ENCODE measurements at places on chromosomes 11 and 22.

GRCh38 chr22:45318558-45319323 lies 9.0 kb downstream of the FAM118A start:
- no peak for DNase-seq

DNA sequence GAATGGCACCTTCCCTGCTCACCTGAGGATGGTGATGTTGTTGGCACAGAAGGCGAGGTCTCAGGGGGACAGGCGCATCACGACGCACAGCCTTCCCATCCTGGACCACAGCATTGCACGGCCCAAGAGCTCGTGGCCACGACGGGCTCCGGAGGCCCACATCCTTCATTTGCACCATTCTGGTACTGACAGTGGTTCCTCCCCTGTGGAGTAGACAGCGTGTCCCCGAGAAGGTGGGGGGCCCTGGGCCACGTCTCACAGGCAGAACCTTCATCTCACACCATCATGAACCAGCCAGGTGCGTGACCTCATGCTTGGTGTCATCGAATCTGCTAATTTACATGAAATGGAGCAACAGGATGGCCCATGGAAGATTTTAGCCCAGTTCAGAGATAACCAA lies 180.0 kb downstream of the CTTN start:
- no peak for DNase-seq

DNA sequence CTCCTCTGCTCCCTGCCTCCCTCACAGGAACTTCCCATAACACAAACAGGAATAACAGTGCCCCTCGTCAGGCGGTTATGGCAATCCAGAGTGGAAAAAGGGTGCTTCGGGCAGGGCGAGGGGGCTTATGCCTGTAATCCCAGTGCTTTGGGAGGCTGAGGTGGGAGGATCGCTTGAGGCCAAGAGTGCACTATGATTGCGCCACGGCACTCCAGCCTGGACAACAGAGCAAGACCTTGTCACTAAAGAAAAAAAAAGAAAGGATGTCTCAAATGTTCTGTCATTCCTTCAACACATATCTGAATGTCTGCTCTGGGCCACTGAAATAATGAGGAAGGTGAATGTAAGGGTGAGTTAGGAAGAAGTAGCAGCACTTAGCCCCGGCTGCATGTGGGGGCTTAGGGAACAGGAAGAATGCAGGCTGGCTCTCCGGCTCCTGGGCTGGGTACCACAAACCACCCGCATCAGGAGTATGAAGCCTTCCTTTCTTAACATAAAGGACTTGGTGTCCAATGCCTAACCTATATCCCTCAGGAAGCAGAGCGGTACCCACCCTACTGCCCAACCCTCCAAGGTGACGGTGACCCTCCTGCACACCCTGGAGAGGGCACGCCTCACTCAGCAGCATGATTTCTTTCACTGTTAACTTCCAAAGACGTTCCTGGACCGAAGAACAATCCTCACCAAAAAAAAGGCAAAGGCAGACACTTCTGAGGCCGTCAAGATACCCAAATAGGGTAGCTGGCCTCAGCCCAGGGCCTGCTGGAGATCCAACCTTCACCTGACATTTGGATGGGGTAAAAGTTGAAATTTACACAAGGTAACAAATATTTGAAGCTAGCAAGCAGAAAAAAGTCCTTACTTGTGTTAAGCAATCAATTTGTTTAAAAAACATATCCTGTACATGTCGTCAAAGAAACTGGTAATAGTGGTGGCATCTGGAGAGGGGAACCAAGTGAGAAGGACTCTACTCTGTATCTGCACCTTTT lies 3.8 kb downstream of the CPT1A start:
- no peak for DNase-seq

DNA sequence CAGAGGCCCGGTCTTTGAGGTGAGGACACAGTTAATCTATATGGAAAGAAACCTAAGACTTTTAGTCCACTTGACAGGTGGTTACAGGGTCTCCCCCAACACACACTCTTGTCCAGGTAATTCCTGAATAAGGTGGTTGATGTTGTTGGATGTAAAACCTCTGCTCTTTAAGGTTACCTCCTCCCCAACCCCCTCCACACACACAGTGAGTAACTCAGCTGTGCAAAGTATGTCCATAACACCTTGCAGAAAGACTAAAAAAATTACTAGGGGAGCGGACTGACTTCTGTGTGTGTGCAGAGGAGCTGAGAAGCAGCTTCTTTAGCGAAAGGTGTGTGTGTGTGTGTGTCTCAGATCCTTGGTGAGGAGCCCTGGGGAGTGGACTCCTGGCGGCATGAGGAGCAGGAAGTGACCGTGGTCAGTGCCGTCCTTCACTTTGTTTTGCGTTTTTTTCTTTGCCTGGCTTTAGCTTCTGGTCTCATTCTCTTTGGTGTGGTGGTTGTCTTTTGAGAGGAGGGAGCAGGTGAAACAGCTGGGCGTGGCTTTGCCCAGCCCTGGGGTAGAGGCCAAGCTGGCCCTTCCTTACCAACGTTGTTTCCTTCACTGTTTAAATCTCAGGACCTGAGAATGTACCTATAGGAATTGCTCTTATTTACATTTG lies 1.7 kb downstream of the ZBED4 start:
- DNase-seq: no peak

DNA sequence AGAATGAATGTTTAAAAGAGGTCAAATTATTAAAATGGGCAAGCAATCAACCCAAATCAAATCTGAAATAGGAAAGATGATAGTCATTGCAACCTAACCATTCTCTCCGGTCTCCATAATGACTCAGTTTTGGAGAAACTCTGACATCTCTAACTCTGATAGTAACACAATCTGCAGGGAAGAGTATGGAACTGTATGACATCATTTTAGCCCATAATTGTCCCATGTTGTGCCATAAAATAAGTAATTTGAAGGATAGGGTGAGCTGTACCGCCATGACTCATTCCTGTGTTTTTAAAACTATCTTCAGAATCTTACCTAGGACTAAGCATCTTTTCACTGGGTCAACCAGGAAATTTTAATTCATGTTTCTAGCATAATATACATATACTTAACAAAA lies 350.8 kb downstream of the DLG2 start:
- DNase-seq: no peak

- no peak for DNase-seq
These were observed 58.4 kb upstream of the RCN1 start for GRCh38 chr11:32032478-32032877.

- DNase-seq: no peak
These were observed 10.0 kb downstream of the RIBC2 start for GRCh38 chr22:45423524-45423923.

DNA sequence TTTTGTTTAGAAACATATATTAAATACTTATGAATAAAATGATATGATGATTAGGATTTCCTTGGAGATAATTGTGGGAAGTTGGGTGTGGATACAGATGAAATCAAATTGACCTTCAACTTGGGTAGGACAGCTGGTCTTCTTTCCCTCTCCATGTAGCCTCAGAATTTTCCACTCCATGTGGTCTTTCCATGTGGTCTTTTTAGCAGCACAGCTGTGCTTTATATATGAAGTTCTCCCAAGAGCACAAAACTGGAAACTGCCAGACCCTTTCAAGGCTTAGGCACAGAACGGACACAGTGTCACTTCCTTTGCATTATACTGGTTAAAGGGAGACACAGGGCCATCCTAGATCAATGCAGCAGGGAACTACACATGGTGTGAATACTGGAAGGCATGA lies 28.6 kb downstream of the FAM76B start:
- no peak for DNase-seq

DNA sequence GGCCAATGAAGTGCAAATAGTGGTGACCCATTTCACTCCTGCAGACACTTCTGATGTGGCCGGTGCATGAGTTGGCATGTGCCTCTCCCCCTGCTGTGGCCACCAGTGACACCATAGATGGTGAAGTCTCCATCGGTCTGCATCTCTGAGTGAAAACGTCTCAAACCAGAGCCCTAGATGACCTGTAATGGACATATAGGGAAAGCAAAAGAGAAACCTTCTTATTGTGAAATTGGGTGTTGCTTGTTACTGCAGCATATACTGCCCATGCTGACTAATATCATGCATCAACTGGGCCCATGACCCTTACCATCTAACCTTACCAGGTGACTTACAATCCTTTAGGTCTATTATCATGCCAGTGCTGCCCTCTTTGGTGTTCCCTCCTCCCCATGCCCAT lies 11.7 kb upstream of the VPS37C start:
- no peak for DNase-seq

DNA sequence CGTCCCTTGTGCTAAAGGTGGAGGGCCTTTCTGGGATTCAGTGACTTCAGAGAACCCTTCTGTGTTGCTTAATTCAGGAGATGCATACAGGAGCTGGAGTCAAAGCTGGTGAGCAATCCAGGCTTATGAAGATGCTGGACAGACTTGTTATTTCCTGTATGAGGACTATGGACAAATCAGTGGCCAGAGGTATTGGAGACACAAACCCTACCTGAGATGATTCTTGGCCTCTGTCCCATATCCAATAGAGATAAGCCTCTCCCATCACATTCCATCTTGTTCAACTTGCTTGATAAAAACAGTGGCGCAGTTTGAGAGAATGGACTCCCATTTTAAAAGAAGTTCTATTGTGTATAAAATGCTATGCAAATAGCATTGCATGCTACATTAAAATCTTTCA lies at the start of gene MRGPRX1:
TSS of gene MRGPRX1 (minus strand) at position 101 of the 400 bp plus-strand sequence. CDS start 4,630 bp downstream, outside the sequence.
- DNase-seq: no peak

DNA sequence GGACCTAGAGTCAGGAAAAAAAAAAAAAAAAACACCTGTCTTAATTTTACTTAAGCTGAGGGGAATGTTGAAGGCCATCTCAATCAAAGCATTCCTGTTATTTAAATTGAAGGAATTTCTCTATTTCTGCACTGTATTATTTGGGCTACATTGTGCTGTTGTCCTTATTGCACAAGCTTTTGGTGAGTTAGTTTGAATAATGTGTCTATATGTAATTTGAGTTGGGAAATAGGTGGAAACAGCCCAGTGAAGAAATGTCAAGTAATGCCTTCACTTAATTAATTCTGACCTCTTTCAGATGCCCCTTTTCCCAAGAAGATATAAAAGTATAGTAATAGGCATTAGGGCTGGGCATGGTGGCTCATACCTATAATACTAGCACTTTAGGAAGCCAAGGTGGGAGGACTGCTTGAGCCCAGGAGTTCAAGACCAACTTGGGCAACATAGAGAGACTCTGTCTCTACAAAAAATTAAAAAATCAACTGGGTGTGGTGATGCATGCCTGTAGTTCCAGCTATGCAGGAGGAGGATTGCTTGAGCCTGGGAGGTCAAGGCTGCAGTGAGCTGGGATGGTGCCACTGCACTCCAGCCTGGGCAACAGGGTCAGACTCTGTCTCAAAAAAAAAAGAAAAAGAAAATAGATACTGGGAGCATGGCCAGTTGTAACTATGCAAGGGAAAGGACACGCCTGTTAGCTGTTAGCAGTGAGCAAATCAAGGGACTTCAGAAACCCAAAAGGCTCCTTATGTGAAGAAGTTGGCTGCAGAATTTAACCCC lies 34.9 kb downstream of the OR10A6 start:
- DNase-seq: no peak

DNA sequence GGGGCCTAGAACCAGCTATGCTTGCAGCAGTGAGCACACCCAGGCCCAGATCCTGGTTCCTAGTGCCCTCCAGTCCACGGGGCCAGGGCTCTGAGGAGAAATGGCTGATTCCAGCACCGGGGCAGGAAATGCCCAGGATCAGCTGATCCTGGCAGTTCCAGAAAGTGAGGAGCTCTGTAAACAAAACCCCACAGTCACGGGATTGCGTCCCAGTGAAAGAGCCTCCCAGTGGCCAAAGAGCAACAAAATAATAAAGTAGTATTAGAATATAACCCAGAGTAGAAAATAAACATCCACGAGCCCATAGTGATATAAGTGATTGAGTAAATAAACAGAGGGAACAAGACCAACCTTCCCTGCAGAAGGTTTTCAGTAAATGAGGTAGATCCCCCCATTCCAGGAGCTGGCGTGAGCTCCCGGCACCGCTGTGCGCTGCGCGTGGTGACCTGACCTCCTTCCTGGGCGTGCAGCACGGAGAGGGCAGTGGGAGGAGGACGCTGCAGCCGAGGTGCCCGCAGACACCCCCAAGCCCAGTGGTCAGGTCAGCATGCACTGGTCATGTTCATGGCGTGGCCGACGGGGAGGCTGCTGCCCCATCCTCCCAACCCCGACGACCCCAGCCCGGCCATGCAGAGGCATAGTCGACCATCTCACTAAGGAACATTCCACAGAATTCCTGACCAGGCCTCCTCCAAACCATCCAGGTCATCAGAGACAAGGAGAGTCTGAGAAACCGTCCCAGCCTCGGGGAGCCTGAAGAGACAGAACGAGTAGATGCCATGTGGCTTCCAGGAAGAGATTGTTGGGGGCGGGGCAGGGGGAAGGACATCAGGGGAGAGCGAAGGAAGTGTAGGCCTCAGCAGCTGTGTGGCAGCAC lies 19.8 kb downstream of the PTDSS2 start:
- DNase-seq: no peak

DNA sequence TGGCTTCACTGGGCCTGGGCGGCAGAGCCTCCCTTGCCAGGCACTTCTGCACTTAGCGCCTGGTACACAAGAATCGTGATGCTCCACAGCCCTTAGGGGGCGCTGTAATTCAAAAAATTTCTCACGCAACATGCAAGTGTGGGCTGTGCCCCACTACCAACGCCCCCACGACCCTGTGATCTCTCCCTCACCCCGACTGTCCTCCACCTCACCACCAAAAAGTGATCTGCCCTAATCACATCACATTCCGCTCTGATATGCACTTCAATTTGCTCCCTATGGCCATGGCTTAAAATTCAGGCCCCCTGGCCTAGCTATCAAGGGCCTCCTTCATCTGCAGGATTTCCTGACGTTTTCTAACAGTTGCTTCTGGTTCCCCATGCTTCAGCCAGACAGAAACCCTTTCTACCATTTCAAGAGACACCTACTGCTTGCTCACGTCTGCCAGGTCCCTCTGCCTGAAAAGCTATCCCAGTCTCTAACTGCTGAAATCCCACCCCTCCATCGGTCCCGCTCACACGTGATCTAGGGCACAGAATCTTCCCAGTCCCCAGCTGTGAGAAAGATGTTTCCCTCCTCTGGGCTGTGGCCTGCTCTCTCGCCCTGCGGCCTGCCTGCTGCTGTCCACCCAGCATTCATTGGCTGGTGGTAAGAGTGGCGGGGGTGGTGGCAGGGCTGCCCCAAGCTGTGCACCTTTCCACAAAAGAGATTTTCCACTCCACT lies 27.9 kb upstream of the LRRC32 start:
- no peak for DNase-seq

DNA sequence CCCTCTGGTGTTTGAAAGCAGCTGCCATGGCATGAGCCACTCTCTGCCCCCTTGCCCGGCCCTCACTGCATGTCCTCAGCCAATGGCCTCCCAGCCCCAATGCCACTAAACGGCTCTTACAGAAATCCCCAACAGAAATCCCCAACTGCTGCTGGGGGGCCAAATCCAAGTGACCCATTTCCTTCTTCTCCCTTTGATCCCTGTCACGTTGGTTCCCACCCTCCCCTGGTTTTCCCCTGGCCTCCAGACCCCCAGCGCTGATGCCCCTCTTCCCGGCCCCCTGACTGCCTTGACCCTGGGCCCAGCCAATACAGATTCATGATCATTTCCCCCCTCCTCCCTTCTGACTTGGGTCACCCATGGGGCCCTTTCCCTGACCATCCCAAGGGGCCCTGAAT lies 30.9 kb downstream of the IGLL1 start:
- no peak for DNase-seq

DNA sequence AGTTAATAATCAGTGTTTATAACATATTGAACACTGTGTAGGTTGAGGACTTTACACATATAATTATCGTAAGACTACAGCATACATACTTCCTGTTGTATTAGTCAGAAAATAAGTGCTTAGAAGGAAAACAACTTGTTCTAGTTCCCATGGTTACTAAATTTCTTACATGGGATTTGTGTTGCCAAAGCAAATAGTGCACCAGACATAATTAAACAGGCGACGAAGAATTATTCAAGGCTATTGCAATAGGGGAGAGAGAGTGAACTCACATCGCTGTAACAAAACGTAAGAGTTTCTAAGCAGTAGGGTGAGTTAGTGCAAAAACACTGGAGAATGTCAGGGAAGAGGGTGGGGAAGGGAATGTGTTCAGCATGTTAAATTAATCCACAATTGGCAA lies 347.8 kb downstream of the CNTN5 start:
- no peak for DNase-seq

All from stimulated activated CD8-positive, alpha-beta memory T cell treated with anti-CD3 and anti-CD28 coated beads, Interleukin-7, amount 100 ng/mL, for 1 hour (primary cell).